ENCODE measurements at places on chromosomes 1 and 21. TPM values are rescaled to one million over a fixed set of nuclear protein-coding genes. Genes with fewer than 3 reads are reported as not detected.
A peak's percentile ranks its signal among the peaks of the same experiment; 100 is the strongest.

DNA sequence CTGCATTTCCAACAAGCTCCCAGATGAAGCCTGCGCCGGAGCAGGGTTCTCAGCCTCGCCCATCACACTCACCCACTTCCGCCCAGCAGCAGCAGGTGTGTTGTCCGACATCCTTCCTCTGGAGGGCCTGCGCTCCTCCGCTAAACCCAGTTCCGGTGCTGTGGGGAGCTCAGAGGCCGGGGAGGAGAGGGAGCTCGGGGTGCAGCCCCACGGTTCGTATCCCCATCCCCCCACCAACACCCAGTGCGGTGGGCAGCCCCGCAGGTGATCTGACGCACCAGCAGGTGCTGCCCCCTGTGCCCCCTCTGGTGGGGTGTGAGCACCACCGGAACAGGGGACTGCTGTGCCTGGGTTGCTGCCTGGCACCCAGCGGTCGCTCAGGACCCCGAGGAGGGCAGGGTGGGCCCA lies 3.4 kb upstream of the PEX10 start:
- peak; percentile 62 for DNase-seq

Gene KANK4
- not detected for total RNA-seq

DNA sequence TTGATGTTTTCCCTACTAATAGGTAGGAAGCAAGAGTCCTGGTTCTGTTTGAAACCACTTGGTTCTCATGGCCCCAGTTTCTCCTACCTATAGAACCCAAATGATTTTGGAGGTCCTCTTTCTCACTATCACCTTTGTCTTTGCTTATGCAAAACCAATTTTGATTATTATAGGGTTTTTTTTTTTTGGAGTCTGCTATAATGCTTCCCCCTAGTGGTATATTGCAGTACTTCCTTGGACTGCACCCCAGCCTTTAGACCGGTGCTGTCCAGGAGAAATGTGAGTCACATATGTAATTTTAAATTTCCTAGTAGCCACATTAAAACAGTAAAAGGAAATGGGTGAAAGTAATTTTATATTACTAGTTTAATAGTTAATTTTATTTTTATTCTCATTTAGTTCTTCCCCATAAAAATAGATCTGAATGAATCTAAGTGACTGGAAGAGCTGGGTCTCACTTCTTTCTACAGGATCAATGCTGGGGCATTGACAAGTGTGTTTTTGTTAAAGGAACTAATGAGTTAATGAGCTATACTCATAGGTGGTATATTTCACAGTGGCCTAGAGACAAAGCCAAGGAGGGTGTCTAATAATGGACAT lies 10.6 kb downstream of the FCMR start:
- no peak for DNase-seq

Gene FHAD1
- 0.70 TPM for total RNA-seq

DNA sequence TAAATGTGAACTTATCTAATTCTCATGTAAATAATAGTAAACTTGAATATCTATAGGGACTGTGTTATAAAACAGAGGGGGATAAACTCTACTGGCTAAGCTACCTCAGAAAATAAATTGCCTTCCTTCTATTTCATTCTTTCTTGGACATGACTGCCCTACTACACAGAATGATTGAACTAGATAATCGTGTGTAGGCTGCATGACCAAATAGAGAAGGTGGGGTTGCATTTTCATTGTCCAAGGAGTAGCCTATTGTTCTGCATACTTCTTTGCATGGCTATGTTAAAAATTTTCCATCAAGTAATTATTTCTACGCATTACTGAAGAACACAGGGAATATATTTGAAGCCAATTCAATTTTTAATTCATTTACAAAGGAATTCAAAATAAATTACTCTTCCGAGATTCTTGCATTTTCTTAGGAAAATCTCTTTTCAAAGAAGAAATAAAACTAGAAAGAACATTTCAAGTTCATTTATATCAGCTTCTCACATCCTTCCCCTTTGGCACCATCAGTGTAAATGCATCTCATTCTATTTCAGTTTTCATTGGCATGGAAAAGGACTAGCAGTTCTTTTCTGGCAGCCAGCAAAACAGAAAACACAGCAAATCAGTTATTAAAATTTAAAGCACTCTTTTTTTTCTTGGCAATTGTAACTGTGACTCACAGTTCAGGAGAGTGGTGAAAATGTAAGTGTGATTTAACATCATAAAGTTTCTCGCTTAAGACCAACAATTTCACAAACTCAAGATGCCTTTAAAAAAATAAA lies 714.7 kb downstream of the NCAM2 start:
- no peak for DNase-seq

DNA sequence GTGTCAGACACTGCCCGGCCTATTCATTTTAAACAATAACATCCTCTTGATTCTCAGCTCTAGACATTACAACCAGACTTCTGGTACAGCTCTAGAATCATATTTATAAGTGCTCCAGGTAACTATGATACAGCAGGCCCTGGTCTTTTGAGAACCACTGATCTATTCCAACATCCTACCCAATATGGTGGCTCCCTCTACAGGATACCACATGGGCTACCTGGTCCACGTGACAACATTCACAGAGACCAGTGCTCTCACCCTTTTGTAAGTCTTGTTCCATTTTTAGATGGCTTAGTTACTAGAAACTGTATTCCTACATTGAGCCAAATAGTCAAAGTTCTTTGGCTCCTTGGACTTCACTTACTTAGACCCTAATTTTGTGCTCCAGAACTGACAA lies 102.9 kb downstream of the PTPN14 start:
- DNase-seq, result no peak

DNA sequence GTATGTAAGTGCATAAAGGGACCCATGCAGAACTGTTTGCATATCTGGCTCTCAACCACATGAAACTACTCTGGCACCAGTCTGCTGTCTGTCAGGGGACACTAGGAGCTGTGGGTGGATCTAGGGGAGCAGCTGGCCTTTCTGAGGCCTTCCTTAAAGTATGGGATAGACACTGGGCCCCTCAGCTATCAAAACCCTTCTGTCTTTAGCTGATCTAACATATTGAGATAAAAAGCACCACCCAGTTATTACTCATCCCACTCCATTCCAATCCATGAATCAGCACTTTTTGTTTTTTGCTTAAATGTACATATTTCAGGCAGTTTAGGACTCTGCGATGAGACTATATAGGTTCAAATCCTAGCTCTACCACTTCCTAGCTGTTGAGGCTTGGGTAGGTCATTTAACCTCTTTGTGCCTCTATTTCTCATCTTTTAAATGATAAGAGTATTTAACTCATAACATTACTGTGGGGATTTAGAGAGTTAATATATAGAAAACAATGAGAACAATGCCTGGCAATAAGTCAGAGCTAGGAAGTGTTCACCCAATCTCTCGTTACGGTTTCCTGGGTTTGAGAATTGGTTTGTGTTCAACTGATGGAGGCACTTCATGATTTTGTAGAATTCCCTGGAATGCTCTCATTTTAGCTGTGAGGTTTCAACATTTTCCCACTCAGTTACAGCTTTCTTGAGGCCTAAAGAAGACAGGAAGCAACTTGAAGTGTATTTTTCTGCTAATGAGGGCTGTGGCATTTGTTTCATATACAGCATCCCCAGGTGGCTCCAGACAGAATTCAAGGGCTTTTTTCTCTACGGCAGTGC lies 68.9 kb downstream of the LRIG2 start:
- DNase-seq, result no peak

DNA sequence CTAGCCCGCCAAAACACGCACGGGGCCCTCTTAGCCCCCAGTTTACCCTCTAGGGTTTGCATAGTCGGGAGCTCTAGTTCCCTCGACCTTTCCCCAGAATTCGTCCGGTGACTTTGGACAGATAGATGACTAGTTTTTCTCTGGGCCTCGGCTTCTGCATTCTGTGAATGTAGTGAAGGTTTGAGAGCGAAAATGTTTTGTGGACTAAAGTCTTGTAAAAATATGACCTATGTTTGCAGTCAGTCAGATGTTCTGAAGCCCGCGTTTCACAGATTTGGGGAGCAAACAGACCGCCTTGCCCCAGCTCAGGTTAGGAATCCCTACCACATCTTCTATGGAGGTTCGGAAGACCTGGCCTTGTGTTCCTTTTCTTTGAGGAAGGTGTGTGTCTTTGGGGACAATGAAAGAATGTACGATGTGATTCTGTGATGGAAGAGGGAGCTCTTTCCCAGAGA lies 401 bp downstream of the UQCRH start:
- no peak for DNase-seq

DNA sequence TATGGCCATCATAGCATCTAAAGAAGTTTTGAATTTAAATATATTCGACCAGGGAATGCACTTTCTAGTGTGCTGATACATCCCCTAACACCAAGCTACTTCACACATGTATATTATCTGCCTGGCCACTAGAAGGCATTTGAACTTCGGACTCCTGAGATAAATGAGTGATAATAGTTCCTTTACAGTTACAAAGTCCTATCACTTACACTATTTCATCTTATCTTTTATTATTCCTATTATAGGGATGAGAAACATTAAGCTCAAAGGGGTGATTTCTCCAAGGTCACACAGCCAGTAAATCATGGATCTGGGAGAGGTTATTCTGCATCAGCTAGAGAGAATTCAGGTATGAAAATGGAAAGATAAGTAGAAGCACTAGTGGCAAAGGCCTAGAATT lies 40.3 kb downstream of the GPATCH2 start:
- no peak for DNase-seq

Gene DNAH14
- 1.8 TPM for total RNA-seq

DNA sequence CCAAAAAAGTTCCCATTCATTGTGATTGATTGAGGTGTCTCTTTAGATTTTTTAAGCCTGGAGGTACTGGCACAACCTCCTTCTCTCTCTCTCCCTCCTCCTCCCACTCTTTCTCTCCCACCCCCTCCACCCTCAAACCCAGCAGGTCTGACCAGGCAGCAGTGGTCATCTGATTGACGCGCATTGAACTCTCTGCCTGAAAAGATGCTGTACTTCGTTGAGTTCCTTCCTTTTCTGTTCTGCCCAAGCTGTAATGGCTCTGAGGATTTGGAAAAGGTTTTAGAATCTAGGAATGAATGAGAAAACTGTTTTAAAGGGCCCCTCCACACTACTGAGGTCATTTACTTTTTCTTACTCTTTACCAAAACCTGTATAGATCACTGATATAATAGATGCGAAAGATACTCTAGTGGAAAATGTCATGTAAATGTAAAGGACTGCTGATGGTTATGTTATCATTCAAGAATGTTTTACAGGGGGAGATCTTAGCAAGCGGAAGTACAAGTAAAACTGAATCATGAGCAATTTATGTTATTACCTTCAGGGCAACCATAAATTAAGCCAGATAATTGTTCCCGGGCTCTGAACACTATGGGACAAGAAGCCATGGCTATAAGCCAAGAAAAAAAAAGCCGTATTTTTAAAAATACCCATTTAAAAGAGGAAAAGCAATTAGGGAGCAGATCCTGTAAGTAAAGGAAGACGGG lies 25.2 kb upstream of the DYRK1A start:
- DNase-seq, result no peak

DNA sequence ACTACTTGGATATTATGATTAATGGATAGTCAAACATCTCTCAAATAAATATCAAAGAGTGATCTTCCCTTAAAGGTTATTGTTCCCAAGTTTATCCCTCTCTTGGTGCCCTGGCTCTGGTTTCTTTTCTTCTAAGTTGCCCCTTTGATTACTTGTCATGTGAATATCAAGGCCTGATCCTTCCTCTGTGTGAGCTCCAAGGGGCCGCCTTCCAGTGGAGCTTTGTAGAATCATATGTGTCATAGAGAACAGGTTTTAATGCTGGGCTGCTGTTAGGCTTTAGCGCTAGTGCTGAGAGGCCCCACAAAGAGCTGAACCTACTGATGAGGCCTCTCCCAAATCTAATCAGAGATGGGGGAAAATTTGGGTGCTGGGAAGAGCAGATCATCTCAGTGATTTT lies 25.5 kb downstream of the UCK2 start:
- no peak for DNase-seq

DNA sequence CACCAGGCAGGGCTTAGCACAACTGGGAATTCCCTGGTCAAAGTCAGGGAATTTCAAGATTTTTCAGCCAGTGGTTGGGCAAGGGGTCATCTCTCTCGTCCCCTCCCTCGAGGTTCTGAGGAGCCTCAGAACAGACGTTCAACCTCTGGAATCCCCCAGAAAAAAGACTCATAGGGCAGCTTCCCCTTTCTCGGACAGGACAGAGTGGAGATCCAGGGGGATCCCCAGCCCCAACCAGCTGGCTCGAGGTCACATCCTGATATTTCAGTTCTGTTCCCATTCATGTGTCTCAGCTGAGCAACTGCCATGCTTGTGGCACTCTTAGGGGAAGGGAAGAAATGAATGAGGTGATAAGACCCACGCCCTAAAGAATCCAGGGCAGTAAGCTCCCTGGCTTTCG lies 4.9 kb upstream of the LAD1 start:
- no peak for DNase-seq

Gene HES3
- not detected for total RNA-seq

DNA sequence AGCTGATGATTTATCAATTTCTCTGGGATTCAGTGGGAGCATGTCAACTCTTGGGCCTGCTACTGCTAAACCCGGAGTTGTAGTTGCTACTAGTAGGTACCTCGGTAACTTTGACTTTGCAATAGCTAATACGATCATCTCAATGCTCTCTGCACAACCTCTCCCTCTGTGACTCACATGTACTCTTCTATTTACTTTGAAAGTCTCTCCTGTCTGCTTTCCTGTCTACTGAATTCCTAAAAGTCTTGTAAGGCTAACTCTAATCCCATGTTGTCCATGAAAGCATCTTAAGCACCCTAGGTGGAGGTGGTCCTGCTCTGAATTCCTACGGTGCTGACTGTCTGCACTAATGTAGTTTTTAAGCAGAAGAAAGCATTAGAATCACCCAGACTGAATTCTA lies 29.3 kb downstream of the SLC9C2 start:
- no peak for DNase-seq
